ENCODE measurements at places on chromosomes 12 and 14.

- DNase-seq, result no peak
Measured at GRCh38 chr14:96410119-96410518, 18.2 kb downstream of the AK7 start.

DNA sequence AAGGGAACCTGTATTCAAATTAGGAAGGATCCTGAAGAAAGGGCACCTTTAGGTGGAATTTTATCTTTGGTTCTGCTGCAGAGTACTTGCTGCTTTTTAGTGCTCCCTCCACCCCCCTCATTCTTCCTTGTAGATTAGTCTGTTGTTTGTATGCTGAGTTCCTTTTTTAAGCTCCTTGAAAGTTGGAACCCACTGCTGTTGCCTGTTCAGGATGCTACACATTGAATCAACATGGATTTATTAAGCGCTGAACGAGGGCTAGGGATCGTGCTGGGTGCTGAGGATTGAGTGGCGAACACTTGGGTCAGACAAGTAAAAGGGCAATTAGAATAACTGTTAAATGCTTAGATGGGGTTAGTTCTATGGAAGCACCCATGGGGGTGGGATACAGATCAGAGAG is 884 bp upstream of the AMN1 start:
- peak; percentile 32 for DNase-seq

GRCh38 chr12:90244232-90244631 is 535.6 kb upstream of the ATP2B1 start:
- no peak for DNase-seq

- DNase-seq, result no peak
Measured at GRCh38 chr12:98296462-98297079, 218.8 kb upstream of the TMPO start.

GRCh38 chr14:32669391-32669790 is 269.3 kb upstream of the NPAS3 start:
- no peak for DNase-seq

GRCh38 chr14:25461780-25462179 is 411.8 kb upstream of the STXBP6 start:
- DNase-seq, result peak; percentile 2

GRCh38 chr12:70590051-70590450 is 47.2 kb downstream of the PTPRB start:
- peak; percentile 73 for DNase-seq

DNA sequence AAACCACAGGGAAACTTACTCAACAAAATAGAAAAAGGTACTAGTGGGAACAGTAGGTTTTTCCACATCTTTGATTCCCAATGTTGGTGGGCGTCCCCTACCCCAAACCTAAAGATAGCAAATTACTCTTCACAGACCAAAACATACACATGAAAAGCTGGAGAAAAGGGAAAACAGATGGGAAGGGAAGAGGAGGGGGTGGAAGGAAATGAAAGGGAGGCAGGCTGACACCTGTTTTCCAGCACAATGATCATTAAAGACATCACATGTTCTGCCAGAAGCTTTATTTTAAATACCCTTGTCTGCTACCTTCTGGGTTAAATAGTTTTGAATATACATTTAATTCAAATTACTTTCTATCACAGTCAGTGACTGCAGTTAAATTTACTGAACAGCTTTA is 1617.9 kb upstream of the SEL1L start:
- DNase-seq, result no peak

DNA sequence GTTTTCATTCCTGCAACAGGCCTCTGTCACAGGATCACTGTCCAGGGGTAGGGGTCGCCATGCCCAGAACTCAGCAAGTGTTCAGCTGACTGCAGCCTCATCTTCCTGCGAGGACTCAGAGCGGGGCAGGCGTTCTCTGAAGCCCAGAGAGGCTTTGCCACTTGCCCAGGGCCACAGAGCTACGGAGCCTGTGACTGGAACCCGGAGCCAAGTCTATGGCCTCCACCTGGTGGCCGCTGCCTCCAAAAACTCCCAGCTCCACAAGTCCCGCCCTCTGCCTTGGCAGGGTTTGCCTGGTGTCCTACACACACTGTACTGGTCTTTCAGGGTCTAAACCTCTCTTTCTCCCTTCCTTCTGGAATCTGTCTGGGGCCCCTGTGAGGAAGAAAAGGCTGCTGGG is 8.7 kb upstream of the PPP1R13B start:
- no peak for DNase-seq

DNA sequence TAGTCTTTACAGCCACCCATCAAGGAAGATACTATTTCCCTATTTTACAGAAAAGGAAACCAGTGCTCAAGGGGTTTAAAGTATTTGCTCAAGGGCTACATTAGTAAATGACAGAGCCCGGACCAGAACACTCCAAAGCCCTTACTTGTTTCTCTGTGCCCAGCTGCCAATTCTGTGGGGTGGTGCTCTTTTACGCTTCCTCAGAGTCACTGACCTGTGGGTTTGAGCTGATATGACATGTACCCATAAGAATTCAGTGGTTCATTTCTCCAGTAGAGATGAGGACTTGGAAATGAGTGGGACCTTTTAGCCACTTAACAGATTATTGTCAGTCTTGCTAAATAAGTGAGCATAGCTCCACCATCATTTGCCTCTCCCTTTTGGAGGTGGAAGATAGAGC is 37.4 kb upstream of the NKX2-8 start:
- no peak for DNase-seq

DNA sequence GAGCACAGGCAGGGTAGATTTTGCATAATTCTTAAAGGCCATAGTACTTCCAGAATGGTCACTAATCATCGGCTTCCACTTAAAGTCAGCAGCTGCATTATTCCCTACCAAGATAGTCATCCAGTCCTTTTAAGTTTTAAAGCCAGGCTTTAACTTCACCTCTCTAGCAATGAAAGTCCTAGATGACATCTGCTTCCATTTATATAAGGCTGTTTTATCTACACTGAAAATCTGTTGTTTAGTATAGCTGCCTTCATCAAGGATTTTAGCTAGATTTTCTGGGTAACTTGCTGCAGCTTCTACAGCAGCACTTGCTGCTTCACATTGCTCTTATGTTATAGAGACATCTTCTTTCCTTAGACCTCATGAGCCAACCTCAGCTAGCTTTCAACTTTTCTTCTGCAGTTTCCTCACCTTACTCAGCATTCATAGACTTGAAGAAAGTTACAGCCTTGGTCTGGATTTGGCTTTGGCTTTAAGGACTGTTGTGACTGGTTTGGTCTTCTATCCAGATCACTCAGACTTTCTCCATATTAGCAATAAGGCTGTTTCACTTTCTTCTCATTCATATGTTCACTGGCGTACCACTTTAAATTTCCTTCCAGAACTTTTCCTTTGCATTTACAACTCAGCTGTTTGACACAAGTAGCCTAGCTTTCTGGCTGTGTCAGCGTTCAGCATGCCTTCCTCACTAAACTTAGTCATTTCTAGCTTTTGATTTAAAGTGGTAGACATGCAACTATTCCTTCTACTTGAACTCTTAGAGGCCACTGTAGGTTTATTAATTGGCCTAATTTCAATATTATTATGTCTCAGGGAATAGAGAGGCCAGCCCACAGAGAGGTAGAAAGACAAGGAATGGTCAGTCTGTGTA is 209.9 kb upstream of the GARIN2 start:
- no peak for DNase-seq

Measured in NAMALWA (cell line).